ENCODE measurements at places on chromosomes 2 and 18.

DNA sequence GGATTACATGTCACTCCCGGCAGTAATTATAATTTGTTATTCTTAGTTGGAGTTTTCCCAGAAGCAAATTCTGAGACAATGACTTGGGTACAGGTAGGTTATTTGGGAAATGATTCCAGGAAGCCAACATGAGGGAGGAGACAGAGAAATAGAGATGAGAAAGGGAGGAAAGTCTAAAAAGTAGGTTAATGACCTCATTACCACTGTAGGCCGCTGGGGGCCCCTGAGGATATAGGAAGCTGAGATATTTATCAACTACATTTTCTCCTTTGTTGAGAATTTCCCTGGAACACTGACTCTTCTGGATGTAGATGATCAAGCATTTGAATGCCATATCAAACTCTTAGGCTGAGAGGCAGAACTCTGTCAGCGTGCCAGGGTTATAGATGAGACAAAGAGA is 284.3 kb downstream of the ICOS start:
- DNase-seq, result no peak

DNA sequence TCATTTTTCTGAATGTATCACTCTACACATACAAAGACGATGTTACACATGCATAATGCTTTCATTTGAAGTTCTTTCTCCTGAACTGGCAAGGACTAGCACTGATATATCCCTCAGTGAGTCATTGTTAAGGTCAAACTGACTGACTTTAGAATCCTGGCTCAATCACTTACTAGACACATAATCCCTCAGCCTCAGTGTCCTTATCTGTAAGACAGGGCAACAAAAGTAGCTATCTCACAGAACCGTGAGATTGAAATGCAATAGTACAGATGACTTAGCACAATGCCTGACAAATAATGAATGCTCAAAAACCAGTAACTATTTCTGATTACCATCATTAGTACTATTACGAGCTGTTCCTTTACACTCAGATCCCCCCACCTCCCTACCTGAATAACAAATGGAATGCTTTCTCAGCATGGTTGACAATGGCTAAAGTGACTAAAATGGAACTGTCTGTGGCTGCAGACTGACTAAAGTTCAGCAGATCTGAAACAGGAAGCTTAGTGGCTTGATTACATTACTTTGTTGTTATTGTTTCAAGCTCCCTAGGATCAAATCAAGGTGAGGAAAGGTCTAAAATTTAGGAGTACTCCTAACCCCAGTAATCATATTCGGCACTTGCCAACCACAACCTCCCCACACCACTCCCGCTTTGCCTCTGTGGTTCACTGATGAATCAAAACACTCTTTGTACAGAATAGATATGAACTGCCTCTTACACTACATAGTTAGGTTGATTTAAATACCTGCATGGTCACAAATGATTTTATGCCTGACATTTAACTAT is 35.8 kb upstream of the CACNB4 start:
- no peak for DNase-seq

DNA sequence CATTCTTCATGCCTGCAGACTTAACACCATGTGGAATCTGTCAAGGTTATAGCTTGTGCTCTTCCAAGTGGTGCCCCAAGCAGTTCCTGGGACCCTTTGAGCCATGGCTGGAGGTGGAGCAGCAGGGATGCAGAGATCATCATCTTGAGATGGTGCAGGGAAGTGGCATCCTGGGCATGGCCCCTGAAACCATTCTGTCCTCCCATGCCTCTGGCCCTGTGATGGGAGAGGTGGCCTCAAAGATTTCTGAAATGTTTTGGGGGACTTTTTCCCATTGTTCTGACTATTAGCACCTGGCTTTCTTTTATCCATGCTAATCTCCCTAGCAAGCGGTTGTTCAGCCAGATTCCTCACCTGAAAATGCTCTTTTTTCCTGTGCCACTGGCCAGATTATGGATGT is 10.3 kb upstream of the TMEM37 start:
- no peak for DNase-seq

- DNase-seq, result no peak
Measured at GRCh38 chr2:95761556-95761955, 169.8 kb downstream of the TRIM43 start.

DNA sequence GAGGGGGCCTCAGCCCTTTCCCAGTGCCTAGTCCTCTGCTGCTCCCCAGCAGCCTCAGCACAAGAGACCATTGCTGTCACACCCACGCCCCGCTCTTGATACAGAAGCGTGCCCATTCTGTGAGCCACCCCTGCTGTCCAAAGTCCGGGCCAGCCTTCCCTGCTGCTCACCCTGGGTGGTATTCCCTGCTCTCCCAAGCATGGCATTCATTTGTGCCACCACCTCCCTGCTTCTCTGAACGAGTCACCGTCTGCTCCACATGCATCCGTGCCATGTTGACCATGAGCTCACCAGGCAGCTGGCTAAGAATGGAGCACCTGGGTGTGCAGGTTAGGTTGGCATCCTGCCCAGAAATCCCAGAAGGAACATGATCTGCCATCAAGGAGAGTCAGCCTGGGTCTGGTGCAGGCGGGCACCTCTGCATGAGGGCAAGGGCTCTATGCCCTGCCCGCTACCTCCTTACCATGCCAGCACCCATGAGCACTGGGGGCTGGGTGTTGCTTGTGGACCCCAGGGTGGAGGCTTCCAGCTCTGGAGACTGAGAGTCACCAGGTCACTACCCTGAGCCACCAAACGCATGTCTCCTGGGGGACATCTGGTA is 63.0 kb downstream of the TWIST2 start:
- no peak for DNase-seq
